ENCODE measurements at places on chromosomes 2 and 18.
A peak's percentile ranks its signal among the peaks of the same experiment; 100 is the strongest.

- no peak for DNase-seq
Measured at GRCh38 chr2:233815861-233816260, 37.7 kb downstream of the MROH2A start.

- peak; percentile 5 for DNase-seq
Measured at GRCh38 chr2:28821295-28821958, 10.8 kb downstream of the SPDYA start.

- no peak for DNase-seq
Measured at GRCh38 chr18:75407468-75408437, 19.8 kb downstream of the SMIM21 start.

- no peak for DNase-seq
Measured at GRCh38 chr18:74271635-74272034, 20.1 kb downstream of the CYB5A start.

- no peak for DNase-seq
Measured at GRCh38 chr2:214156971-214157370, 253.9 kb upstream of the VWC2L start.

DNA sequence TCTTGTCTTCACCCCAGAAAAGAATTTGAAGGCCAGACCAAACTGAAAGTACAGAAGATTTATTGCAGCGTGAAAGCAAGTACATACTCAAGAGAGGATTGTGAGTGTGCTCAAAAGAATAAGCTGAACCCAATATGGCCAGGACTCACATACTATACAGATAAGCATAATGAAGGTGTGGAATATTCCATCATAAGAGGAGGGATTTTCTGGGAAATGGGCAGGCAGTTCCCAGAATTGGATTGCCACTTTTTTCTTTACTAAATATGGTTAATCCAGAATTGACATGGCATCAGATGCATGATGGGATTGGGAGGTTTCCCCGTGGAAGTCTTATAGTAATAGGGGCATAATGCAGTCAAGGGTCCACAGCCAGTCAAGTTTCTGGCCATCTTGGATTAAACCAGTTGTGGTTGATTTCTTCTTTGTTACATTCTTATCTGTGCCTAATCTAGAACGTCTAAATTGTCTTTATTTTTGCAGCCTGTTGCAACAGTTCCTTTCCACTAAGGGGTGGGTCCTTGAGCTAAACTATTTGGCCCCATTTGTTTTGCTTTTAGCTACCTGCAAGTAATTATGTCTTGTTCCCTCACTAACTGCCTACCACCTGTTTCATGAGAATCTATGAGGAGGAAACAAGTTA is 9.0 kb downstream of the SP140L start:
- DNase-seq = no peak

- DNase-seq = no peak
Measured at GRCh38 chr18:68991286-68991685, 193.4 kb downstream of the CCDC102B start.

- DNase-seq = peak; percentile 43
Measured at GRCh38 chr2:237072067-237072931, 13.4 kb upstream of the COPS8 start.

- no peak for DNase-seq
Measured at GRCh38 chr18:73479477-73479876, 611.7 kb upstream of the NETO1 start.

DNA sequence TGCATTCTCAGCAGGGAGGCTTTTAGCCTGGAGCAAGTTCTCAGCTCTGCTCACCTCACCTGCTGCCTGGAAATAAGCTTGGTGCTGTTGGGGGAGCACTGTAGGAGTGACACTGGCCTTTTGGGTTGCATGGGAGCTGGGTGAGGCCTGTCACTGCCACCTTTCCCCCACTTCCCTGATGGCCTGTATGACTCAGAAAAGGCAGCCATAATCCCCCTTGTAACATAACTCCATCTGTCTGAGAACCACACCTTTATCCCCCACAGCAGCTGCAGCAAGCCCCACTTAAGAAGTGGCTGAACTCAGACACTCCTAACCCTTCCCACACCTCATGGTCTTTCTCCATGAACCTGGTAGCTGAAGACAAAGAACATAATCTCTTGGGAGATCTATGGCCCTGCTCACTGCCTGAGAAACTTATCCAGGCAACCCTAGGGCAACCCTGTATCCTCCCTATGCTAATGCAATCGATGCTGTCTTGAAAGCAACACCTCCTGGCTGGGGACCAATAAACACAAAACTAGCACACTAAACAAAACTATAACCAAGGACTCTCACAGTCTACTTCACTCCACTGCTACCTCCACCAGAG is 258.9 kb upstream of the OSR1 start:
- no peak for DNase-seq

GRCh38 chr2:117603567-117603966 is 210.9 kb upstream of the DDX18 start:
- no peak for DNase-seq

- no peak for DNase-seq
Measured at GRCh38 chr2:76556018-76556417, 845.3 kb upstream of the GCFC2 start.

- peak; percentile 74 for DNase-seq
Measured at GRCh38 chr2:238597638-238598528, 171.2 kb downstream of the ASB1 start.

GRCh38 chr2:28267282-28267681 is 125.4 kb upstream of the FOSL2 start:
- no peak for DNase-seq

- no peak for DNase-seq
Measured at GRCh38 chr2:62410926-62411456, 95.0 kb downstream of the TMEM17 start.

- DNase-seq = no peak
Measured at GRCh38 chr18:56903686-56904085, 243.2 kb upstream of the BOD1L2 start.

- DNase-seq = no peak
Measured at GRCh38 chr18:75937306-75937705, 509.8 kb upstream of the SMIM21 start.

- no peak for DNase-seq
Measured at GRCh38 chr18:35284841-35285240, 5.2 kb downstream of the ZSCAN30 start.

DNA sequence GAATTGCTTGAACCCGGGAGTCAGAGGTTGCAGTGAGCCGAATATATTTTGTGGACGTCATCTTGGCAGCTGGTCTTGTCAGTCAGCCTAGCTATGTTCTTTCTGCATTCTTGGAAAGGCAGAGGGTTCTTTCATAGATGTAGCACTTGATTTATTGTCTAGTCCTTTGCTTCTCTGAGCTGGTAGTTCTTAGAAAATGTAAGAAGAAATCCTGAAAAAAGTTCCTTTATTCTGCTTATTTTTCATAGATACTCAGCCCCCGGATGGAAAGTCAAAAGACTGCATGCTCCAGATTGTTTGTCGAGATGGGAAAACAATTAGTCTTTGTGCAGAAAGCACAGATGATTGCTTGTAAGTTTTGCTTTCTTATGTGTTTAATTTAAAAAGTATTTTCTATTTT is 21.3 kb downstream of the PLEKHB2 start:
- DNase-seq = no peak

- no peak for DNase-seq
Measured at GRCh38 chr2:128178650-128179460, 87.9 kb downstream of the UGGT1 start.

DNA sequence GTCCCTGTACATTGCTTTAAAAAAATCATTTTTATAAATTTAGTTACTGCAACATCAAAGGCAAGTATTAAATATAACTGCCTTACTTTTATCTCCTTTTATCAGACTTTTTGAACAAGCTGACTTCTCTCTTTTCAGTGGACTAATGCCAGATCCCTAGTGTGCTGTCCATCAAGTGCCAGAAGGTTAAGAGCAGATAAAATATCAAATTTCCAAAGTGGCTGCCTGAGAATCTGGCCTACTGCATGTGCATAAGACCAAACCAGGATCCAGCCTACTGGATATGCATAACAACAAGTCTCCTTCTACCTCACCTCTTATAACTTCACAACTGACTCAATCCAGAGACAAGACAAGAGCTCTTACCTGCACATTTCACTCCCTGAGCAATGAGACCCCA is 59.8 kb upstream of the CHRNA1 start:
- no peak for DNase-seq

DNA sequence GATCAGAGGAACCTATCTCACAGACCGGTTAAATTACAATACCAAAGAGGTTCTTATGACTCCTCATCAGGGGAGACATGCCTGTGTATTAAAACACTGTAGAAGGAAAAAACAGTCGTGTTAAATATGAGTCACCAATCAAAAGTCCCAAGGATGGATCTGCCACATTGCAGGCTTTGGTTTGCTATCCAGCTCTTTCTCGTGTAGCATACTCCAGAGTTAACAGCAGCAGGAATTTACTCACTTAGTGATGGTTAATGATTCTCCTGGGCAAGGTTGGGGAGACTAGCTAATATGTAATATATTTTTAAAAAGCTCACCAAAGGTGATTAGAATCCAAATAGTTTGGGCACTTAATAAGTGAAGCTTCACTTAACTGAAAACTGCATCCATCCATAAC is 109.7 kb downstream of the MBD5 start:
- no peak for DNase-seq

DNA sequence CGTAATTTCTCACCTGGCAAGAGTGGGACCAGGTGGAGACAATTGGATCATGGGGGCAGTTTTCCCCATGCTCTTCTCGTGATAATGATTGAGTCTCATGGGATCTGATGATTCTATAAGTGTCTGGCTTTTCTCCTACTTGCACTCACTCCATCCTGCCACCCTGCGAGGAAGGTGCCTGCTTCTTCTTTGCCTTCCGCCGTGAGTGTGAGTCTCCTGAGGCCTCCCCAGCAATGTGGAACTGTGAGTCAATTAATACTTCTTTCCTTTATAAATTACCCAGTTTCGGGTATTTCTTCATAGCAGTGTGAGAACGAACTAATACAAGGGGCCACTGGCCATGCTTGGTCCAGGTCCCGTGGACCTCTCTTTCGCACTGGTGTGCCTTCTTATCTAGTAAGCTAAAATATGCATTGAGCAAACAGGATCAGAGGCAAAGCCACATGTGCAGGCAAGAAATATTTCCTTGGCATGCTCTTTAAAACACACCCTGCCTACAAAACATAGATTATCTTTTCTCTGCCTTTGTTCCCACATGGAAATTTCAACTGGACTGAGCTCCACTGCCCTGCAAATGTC is 821.1 kb downstream of the TRIB2 start:
- no peak for DNase-seq

GRCh38 chr2:149062531-149062930 is 24.0 kb downstream of the LYPD6B start:
- no peak for DNase-seq

- DNase-seq = no peak
Measured at GRCh38 chr18:60675801-60676200, 303.2 kb upstream of the MC4R start.

DNA sequence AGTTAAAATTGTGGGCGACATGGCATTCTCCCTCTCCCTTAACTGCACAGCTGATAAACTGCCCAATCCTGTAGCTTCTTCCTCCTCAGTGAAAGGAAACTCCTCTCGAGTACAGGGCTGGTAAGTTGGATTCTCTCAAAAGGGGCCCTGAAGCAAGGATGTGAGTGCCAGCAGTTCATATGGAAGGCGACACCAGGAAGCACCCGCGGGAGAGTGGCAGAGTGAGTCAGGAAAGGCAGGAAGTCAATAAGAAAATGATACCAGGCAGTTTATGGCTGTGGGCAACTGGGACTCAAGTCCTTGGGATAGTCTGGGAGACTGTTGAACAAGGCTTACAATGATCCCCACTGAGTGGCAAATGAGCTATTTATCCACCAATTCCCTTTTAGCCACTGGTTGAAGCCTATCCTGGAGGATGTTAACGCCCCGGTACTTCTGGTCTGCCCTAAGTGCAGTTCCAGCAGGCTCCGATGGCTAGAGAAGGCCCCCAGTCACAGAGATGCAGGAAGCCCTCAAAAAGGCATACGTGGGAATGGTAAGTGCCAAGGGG is 34.8 kb downstream of the ABHD3 start:
- no peak for DNase-seq

- DNase-seq = no peak
Measured at GRCh38 chr2:234977228-234977679, 25.4 kb downstream of the SH3BP4 start.

- no peak for DNase-seq
Measured at GRCh38 chr2:180061085-180061484, 54.0 kb upstream of the CWC22 start.

- no peak for DNase-seq
Measured at GRCh38 chr2:8980096-8980495, 23.4 kb downstream of the MBOAT2 start.

GRCh38 chr2:235939471-235939870 is 228.7 kb downstream of the GBX2 start:
- DNase-seq = no peak

DNA sequence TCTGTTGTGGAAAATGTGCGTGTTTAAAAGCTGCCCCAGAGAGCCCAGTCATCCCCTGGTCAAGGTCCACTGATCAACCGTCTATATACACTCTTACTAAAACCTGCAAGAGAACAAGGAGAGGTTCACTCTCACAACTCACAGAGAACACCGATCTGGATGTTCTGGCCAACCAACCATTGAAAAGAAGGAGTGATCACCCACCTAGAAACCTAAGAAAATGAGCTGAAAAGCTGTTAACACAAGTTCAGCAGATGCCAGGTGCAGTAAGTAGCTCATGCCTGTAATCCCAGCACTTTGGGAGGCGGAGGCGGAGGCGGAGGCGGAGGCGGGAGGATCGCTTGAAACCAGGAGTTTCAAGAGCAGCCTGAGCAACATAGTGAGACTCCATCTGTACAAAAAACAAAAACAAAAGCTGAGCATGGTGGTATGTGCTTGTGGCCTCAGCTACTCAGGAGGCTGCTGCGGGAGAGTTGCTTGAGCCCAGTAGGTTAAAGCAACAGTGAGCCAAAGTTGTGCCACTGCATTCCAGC is 14.5 kb downstream of the ATG16L1 start:
- no peak for DNase-seq

DNA sequence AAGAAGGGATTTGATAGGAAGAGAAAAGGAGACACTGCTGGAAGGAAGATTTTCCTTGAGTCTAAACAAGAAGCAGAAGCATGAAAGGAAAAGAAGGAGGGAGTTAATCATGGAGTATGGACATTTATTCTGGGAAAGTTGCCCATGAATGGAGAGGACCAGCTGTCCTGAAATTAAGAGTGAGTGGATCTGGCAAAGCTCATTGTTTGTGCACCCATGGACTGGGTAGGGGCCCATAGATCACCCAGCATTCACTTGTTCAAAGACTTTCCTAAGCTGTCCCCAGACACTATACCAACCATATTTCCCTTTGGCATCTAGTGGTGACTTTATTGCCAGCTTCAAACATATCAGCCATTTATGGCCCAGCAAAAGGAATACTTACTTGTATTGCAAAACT is 422.7 kb downstream of the FBXO15 start:
- no peak for DNase-seq

All from skin of body (tissue), 3 donors.